ENCODE measurements at places on chromosomes 3 and 15.

GRCh38 chr3:64457811-64458210, 230.0 kb downstream of the ADAMTS9 start:
- no peak for DNase-seq

DNA sequence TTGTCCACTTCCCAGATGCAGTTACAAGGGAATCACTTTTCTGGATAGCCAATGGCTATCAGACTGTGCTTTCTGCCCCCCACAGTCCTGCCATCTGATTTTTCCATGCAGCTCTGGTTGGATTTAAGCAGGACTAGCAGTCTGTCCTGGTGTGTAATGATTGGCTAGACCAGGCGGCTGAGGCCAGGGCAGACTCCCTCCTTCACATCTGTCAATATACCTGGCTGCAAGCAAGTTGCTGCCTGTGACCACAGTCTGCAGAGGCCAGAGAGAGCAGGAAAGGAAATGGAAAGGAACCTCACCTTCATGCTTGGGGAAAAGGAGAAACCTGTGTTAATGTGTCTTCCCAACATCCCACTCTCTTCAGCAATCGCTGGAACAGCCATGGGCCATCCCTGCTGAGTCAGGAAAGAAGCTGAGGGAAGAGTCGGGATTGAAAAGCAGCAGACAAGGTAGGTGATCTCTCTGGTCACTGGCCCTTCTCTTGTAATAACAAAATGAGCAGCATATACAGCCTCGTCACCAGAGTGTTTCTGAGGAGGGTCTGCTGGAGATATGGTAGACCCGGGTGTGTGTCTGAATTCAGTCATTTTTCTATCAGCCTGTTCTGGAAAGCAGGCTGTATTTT, 126.7 kb upstream of the PHLDB2 start:
- DNase-seq: no peak

DNA sequence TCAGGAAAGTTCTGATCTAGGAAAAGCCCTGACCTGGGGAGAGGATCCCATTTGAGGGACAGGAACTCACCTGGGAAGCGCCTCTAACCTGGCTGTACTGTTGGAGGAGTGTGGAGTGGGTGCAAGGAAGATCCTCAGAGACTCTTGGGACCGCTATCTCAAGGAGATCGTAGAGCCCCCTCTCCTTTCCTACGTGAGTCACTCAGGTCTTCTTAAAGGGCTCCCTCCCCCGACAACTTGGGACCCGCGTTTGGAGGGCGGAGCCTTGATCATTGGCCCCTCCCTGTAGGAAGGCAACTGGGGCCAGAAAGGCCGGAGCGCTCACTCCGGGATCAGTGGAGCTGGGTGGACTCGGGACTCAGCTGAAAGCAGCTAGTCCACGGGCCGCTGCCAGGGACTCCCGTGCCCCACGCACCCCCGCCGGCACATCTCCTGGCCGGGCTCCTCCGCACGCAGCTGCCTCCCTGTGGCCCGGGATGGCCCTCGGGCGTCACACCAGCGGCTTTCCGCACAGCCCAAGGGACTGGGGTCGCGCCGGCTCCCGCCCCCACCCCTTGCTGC, 520 bp downstream of the SLC26A6 start:
- peak; percentile 33 for DNase-seq

- no peak for DNase-seq
Observed at GRCh38 chr3:100107221-100107814, 7.0 kb downstream of the FILIP1L start.

- no peak for DNase-seq
Observed at GRCh38 chr15:50944672-50945071, 36.2 kb downstream of the AP4E1 start.

DNA sequence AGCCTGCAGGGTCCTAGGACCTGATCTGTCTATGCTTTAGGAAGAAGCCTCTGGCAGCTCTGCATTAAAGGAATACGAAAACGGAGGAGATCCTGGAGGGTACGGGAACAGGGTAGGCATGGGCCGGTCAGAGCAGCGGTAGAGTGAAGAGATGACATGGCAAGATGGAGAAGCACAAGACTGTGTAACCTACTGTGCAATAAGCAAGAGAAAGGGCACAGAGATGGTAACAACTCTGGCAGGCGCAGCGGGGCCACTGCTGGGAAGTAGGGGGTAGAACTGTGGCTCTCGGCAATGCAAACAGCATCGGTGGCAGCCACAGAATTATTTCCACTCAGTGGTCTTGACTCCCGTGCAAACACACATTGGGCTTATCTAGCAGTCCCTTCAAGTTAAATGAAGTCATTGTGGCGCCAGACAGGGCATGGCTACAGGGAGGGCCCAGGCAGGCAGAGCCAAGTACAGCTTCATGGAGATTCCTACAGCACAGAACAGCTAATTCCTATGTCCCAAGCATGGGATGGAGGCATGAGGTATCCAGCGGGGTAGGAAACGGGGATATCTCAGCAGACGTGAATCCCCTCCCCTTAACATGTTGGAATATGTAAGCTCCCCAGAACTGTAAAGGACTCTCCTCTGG, 28.8 kb downstream of the WHAMM start:
- no peak for DNase-seq

DNA sequence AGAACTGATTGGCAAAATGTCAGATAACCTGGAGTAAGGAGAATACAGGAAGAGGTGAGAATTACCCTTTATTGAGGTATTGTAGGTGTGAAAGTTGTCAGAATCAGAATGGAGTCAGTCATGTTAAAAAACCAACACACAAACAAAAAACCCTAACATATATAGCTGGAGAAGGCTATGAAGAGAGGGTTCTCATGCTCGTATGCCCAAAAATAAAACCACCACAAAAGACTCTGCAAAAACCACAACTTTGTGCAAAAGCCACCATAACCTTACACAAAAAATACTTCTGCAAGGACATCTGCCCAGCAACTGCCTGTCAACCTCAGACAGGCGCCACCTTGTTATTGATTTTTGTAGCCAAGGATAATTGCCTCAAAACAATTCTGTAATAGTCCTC, 136.0 kb downstream of the CD47 start:
- no peak for DNase-seq

DNA sequence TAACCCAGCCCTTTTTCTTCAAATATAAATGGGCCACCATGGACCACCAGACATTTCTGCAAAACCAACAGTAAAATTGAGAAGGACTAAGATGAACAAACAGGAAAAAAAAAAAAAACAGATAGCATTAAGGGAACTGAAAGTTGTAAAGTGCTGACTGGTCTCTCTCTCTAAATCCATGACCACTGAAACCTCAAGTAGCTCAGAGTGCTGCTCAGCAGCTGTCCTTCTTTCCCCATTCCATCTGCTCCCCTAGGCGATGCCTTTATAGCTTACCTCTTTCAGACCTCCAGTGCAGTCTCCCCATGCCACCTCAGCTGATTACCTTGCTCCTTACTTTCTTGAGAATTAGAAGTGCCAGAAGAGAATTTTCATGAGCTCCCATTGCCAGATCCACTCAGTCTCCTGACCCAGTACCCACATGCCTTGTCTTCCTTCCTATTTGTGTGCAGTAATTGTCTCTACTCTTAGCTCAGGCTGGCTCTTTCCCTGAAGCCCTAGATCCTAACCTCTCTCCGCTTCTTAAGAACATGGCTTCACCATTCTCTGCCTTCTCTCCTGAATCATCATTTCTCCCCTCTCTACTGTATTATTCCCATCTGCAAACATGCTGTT, 23.9 kb upstream of the XIRP1 start:
- no peak for DNase-seq

DNA sequence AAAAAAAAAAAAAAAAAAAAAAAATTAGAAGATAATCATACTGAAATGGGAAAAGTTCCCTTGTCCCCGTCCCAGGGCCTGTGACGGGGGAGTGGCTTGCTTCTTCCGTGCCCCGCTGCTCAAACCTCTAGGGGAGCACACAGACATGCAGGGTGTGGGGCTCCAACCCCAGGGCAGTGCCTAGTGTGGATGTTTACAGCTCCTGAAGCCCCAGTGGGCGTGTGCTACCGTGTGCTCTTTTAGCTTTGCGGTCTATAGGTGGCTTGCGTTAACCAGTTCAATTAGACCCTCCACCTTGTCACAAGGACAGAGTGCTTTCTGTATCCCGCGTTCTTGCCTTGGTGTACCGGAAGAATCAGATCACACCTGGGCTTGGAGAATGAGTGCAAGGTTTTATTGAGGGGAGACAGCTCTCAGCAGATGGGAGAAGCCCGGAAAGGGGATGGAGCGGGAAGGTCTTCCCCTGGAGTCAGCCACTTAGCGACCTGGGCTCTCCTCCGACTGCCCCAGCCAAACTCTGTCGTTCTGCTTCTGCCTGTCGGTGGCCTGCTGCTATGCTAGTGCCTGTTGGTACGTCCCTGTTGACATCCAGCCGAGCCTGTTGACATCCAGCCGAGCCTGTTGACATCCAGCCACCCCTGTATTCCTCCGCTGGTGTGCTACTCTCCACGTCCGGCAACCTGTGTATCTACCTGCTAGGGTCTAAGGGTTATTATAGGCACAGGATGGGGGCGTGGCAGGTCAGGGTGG, 569.8 kb downstream of the VGLL3 start:
- DNase-seq: no peak

DNA sequence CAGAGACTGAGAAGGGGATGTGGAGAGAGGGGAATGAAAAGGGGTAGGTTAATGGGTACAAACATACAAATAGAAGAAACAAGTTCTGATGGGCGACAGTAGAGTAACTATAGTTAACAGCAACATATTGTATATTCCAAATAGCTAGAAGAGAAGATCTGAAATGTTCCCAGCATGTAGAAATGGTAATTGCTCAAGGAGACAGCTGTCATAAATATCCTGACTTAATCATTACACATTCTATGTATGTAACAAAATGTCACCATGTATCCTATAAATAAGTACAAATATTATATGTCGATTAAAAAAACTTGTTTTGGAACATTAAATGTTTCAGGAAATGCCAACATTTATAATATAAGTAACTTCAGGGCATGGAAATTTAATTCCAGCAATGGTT, 23.3 kb downstream of the FMN1 start:
- no peak for DNase-seq

GRCh38 chr15:59169251-59169708, 37.4 kb upstream of the LDHAL6B start:
- no peak for DNase-seq

GRCh38 chr3:53318522-53318921, 28.8 kb downstream of the DCP1A start:
- DNase-seq: no peak

- DNase-seq: no peak
Observed at GRCh38 chr3:79672731-79673130, 95.1 kb downstream of the ROBO1 start.

DNA sequence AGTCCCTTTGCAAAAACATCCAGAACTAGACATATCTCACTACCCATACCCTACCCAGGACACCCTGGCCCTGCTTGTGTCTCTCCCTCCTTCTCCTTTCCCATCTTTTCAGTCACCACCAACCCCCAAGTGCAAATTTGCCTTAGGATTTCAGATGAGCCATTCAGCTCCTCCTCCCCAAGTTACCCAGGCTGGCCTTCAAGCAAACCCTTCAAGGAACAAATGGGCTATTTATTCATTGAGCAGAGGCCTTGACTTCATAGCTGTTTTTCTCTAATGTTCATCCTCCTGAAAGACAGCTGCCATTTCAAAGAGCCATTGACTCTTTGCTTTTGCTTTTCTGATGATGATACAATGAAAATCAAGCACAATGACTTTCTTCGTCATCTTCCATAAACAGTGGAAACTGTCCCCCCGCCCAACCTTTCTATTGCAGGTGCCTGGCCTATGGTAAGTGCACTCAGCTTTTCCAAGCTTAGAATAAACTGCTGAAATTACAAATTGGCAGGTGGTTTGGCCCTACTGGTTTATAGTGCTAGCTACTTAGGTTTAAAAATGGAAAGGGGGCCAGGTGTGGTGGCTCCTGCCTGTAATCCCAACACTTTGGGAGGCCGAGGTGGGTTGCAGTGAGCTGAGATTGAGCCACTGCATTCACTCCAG, 26.1 kb upstream of the KLHL6 start:
- DNase-seq: no peak

GRCh38 chr15:34737477-34737876, 17.3 kb downstream of the GJD2 start:
- DNase-seq: no peak

GRCh38 chr3:117454254-117454653, 744.7 kb downstream of the TUSC7 start:
- DNase-seq: no peak

DNA sequence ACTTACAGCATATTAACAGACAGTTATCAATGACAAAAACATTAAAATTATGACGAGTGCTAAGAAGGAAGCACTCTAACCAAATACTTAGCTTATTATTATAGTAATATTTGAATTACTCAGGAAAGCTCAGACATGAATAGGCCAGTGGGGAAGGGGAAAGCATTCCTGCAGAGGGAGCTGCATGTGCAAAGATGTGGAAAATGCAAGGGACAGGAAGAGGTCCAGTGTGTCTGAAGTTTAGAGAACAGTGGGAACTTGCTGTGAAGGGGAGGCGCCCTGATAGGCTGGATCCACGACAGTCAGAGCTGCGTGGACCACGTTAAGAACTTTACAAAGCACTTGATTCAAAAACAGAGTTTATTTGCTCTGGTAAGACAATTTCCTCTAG, 1.2 kb upstream of the SPICE1 start:
- DNase-seq: no peak

GRCh38 chr15:87207251-87207650, 1049.3 kb downstream of the NTRK3 start:
- no peak for DNase-seq

DNA sequence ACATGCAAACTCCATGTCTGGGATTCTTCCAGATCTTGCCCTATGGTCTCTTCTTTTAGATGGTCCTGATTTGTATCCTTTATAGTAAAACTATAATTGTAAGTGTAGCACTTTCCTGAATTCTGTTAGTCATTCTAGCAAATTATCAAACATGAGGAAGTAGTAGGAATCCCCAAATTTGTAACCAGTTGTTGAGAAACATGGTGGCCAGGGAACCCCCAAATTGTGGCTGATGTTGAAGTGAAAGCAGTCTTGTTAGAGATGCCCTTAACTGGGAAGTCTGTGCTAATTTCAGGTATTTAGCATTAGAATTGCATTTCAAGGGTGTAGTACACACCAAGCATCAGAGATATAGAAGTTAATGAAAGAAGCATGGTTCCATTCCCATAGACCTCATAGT, 180.4 kb upstream of the STT3B start:
- no peak for DNase-seq

DNA sequence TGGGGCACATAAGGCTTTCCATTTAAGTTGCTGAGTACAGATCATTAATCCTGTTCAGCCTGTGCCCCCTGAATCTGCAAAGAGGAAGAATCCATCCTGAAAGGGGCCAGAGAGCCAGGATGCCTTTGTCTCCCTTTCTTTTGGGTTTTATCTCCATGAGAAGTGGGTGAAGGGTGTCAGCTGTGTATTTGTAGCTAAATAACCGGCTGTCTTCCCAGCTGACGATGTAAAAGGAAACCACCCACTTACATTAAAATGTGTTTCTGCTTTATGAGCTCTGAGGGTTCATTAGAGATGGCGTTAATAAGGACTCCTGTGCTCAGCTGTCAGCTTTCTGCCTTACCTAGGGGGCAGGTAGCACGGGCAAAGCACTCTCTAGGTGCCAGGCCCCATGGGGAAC, 83.4 kb downstream of the SLCO3A1 start:
- no peak for DNase-seq

GRCh38 chr3:124149771-124150170, 157.8 kb upstream of the ROPN1 start:
- no peak for DNase-seq

Data from activated CD8-positive, alpha-beta memory T cell treated with anti-CD3 and anti-CD28 coated beads for 1 hour (primary cell).